ENCODE measurements at places on chromosomes 3 and 15.

DNA sequence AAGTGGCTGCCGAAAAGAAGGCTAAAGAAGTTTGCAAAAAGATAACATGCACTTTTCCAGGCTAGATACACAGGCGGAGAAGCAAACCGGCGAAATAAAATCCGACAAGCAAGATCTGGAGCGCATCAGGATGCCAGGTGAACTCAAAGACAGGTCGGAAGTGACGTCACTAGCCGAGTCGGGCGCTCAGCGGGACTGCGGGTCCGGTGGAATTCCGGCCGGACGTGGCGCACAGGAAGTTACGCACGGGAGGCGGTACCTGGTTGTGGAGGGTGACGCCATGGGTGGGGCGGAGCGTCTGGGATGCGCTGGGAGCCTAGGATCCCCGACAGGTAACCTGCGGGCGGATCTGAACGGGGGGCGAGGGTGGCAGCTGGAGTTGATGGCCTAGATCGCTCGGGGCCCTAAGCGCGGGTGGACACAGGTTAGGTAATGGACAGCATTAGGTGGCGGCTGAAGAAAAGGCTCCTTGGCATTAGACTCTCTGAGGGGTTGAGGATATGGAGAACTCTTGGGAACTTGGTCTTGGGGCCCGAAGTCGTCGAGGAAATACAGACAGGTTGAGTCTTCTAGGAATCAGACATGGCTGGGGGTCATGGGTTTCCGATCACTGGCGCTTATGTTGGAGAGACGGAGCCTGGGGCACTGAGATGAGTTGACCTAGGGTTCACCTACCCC, 29.0 kb upstream of the EHHADH start:
- DNase-seq: peak; percentile 96

DNA sequence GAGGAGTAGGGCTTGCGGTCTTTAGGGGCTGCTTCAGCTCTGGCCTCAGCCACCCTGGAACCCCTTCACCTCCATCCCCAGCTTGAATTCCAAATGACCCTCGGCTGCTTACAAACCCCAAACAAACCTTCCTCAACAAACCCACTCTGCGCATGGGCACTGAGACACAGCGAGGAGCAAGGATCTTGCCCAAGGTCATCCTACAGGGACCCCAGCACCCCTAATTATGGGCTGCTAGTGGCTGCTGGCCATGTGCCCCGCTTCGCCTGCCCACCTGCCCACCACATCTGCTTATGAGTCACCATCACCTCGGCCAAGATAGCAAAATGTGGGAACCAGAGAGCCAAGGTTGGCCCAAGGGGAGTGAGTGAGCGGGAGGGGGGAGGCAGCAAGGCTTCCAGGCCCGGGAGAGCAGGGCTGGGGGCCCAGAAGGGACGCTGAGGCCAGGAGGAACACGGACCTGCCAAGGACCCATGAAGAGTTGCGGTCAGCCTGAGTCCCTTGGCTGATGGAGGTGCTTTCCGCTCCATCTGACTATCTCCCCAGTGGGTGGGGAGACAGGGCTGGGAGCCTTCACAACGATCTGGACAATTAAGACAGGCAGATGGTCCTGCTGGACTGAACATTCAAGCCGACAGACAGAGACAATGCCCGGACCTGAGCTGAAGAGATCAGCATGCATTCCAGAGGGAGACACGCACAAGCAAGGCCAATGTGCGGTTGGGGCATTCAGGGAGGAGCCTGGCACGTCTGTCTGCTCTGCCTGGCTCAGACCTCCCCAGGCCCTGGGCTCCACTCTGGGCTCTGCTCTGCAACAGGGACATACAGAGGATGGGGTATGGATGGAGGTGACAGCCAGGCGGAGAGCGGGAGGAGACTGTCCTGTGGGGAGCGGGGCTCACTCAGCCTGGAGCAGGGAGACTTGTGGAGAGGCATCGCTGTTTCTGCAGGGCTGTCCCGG, 10.8 kb upstream of the GRIP2 start:
- DNase-seq: no peak

GRCh38 chr3:179450901-179451264, 387 bp downstream of the GNB4 start:
- DNase-seq: no peak

DNA sequence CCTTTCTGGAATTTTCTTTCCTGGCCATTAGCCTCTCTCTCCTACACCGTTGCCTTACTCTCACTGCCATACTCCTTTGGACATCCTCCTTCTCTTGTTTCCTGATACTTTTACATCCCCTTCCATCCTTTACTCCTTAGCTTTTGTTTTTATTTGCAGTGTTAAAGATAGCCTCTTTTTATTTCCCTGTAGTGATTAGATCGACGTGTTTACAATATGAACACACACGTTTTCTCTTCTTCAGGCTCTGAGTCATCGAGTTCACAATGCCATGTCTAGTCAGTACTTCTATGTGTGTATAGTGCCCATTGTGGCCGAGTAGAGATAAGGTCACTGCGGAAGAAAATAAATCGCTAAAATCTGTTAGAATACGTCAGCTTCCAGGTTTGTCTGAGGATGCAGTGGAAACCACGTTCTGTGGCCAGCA, 208.5 kb downstream of the LPP start:
- peak; percentile 66 for DNase-seq

DNA sequence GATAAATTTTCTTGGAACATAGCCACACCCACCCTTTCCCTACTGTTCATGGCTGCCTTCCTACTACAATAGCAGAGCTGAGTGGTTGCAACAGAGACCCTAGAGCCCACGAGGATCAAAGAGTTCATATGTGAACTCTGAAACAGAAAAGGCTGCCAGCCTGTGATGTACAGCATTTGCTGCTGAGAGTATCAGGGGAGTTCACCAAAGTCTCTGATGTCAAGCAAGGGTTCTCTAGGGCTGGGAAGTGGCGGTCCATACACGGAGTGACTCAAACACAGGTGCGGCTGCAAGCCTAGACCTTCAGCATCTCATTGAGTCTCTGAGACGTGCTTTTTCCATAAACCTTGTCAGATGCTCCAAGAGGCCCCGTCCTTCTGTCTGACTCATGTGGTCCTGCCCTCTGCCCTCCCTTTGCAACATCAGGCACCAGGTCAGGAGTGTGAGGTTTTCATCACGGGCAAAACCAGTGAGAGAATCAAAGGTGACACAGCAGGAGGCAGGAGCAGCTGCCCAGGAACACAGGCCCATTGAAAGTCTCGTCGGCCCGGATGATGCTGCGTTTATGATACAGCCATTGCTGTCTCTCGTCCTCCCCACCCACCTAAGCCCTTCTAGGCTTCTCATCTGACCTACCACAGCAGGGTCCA, 42.9 kb downstream of the PCSK6 start:
- no peak for DNase-seq

DNA sequence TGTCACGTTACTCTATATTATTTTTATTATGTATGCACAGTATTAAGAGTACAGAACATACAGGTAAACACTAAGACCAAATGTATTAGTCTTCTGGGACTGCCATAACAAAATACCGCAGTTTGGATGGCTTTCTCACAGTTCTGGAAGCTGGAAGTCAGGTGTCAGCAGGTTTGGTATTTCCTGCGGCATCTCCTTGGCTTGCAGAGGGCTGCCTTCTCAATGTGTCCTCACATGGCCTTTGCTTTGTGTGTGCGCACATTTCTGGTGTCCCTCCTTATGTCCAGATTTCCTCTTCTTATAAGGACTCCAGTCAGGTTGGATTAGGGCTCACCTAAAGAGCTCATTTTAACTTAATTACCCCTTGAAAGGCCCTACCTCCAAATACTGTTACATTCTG, 53.8 kb upstream of the CPOX start:
- no peak for DNase-seq

GRCh38 chr3:18843188-18843587, 305.1 kb upstream of the KCNH8 start:
- no peak for DNase-seq

GRCh38 chr15:50531766-50532165, 14.7 kb downstream of the USP50 start:
- no peak for DNase-seq

Data from LoVo (cell line).